Esophagus squamous epithelium (tissue), 5 donors: ENCODE measurements at places on chromosomes 12 and 14. TPM values are rescaled to one million over a fixed set of nuclear protein-coding genes. Genes with fewer than 3 reads are reported as not detected.

DNA sequence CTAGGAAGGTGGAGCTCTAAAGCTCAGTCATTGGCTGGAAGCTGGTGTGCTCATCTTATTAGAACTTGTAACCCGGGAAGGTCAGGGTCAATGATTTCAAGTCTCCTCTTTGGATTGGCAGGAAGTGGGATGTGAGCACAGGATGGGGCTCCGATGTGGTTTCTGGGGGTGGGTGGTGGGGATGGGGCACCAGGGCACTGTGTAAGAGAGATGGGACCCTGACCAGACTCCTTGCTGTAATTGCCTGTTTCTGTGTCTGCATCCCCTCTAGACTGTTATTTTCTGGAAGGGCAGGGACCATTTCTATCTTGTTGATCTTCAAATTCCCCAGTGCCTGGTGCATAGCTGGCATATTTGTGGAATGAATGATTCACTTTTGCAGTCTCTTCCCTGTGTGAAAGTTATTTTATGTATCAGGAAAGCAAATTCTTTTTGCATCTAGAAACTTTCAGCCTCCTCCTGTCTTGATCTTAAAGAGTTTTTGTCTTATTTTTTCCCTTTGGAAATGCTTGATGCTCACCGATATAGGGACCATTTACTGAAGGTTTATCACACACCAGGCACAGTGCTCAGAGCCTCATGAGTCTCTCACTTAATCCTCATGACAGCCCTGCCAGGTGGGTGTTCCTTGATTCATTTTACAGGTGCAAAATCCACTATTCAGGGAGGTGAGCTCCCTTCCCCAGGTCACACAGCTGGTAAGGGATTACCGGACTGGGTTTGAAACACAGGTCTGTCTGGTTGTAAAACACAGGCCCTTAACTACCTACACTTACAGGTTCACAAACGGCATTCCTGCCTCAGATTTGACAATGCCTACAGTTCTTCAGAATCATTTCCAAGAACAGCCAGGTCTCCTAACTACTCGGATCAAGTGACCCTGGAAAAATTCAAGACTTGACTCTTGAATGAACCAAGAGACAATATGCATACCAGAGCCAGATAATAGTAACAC is 86.9 kb upstream of the IGF1 start:
- H3K4me3 ChIP-seq, result no peak overlapping the region
- no peaks in the 10 kb centered on the region for H3K27me3 ChIP-seq
- no peak for DNase-seq
- no peaks in the 10 kb centered on the region for H3K36me3 ChIP-seq
- H3K4me1 ChIP-seq, result no peaks in the 10 kb centered on the region
- H3K27ac ChIP-seq, result peak overlapping the region; percentile 54

DNA sequence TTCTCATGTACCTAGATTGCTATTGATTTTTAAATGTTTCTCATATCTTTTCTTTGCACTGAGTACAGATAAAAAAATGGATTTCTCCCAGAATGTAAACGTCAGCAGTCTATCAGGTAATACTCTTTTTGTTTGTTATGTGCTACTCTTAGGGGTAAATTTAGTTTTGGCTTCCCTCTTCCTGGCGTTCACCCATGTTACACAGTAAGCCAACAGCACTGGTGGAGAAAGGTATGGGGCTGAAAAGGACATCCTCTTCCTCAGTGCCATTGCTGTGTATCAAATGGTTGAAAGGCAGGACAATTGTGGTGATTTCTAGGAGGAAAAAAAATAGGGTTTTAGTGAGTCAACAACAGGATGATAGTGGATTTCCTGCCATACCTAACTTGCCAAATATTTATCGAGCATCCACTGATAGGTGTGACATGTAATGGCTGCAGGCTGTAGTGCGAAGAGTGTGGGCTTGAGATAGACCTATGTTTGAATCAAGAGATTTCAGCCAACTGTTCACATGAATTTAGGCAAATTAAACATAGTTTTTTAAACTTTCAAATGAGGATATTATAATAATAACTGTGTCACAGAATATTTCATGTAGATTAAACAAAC is 7.5 kb downstream of the KLRF2 start:
- H3K36me3 ChIP-seq, result no peaks in the 10 kb centered on the region
- peaks cover 5% of the 10 kb centered on the region for H3K4me1 ChIP-seq
- no peak for DNase-seq
- no peak overlapping the region for H3K27ac ChIP-seq

- H3K27me3 ChIP-seq, result no peaks in the 10 kb centered on the region
- H3K27ac ChIP-seq, result no peak overlapping the region
- no peak for DNase-seq
- no peak overlapping the region for H3K4me3 ChIP-seq
- no peaks in the 10 kb centered on the region for H3K4me1 ChIP-seq
- H3K36me3 ChIP-seq, result no peaks in the 10 kb centered on the region
Observed at GRCh38 chr12:46944088-46944487, 118.3 kb upstream of the SLC38A4 start.

DNA sequence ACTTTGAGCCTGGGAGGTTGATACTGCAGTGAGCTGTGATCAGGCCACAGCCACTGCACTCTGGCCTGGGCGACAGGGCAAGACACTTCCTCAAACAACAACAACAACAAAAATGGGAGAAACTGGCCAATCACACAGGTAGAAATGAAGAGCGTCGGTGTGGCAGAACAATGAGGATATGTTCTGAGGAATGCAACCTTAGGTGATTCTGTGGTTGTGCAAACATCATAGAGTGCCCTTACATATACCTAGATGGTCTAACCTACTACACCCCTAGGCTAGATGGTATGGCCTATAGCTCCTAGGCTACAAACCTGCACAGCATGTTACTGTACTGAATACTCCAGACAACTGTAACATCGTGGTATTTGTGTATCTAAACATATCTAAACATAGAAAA is 3.7 kb upstream of the PRDM4 start:
- DNase-seq, result no peak
- no peak overlapping the region for H3K27ac ChIP-seq
- H3K4me1 ChIP-seq, result peaks cover 7% of the 10 kb centered on the region
- no peak overlapping the region for H3K4me3 ChIP-seq

DNA sequence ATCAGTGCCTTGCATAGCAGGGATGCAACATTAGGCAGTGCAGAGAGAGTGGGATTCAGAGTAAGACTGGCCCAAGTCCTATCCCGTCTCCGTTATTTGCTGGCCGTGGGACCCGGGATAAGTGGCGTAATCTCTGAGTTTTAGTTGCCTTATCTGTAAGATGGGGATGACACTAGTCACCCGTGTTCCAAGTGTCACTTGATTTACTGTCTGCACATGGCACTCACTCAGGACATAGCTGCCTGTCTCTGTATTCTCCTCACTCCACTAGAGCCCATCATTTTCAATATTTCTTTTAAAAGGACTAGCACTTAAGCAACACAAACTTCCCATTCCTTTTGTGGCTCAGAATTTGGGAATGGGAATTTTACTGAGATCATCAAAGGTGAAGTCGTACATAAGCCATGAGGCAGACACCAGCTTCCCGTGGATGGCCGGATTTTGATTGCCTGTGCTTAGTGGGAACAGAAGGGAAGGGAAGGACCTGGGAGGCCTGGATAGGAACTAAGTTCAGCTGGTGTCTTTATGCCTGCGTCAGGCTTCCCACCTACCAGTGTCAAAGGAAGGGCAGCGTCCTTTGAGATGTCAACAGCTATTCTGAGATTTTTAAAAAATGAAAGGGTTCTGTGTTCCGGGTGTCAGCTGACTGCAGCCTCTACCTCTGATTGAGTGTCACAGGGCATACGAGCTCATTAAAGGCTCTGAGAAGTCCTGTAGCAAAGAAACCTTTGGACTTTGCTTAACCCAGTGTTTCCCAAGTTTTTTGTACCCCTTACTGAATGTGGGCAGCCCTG is 361.4 kb downstream of the CACNA1C start:
- H3K27ac ChIP-seq, result no peak overlapping the region
- no peaks in the 10 kb centered on the region for H3K4me1 ChIP-seq
- H3K27me3 ChIP-seq, result no peaks in the 10 kb centered on the region
- no peak for DNase-seq
- no peak overlapping the region for H3K4me3 ChIP-seq

DNA sequence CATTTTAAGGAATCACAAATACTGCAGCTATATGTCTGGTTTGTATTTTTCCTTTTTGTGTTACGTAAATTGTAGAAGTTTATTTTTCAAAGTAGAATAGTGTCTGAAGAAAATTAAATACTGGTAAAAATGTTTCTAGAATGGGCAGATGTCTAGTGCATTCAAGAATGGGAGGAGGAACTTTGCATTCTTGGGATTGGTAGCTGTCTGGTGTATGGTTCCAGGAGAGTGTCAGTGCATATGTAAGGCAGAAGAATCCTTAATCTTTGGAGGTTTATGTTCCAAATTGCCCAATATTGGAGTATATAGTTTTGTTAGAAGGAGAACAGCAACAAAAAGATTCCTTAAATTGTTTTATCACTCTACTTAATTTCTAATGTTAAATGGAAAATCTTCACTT is 13.5 kb downstream of the PAPOLA start:
- no peak for DNase-seq
- H3K36me3 ChIP-seq, result no peaks in the 10 kb centered on the region
- H3K4me3 ChIP-seq, result no peak overlapping the region
- no peak overlapping the region for H3K27ac ChIP-seq
- H3K27me3 ChIP-seq, result no peaks in the 10 kb centered on the region
- H3K4me1 ChIP-seq, result peaks cover 24% of the 10 kb centered on the region

GRCh38 chr12:28457785-28458184 is 267.5 kb downstream of the CCDC91 start:
- no peaks in the 10 kb centered on the region for H3K36me3 ChIP-seq
- DNase-seq, result no peak
- H3K27me3 ChIP-seq, result no peaks in the 10 kb centered on the region

DNA sequence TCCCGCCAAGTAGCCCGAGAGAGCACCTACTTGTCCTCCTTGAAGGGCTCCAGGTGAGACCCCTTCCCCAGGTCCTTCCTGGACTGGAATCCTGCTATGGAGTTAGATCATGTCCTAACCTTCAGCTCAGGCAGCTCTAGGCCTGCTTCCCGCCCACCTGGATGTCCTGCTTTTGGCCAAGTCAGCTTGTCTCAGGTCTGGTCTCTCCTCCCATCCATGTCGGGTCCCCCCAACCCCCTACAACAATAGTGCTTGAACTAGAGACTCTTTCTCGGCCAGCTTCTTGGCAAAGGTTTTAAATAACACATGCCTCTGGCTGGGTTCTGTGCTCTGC is 3.6 kb downstream of the NAB2 start:
- DNase-seq, result no peak
- H3K27ac ChIP-seq, result no peak overlapping the region
- H3K4me1 ChIP-seq, result peaks cover 66% of the 10 kb centered on the region
- H3K27me3 ChIP-seq, result no peaks in the 10 kb centered on the region

- H3K4me3 ChIP-seq, result no peak overlapping the region
- DNase-seq, result no peak
- no peaks in the 10 kb centered on the region for H3K4me1 ChIP-seq
- no peak overlapping the region for H3K27ac ChIP-seq
- H3K27me3 ChIP-seq, result no peaks in the 10 kb centered on the region
Observed at GRCh38 chr12:124947013-124947412, 32.6 kb upstream of the UBC start.

GRCh38 chr14:60553808-60554207 is 44.9 kb downstream of the SIX6 start:
- no peaks in the 10 kb centered on the region for H3K36me3 ChIP-seq
- no peak for DNase-seq
- no peak overlapping the region for H3K4me3 ChIP-seq

GRCh38 chr14:90398315-90398839 is 1.5 kb downstream of the CALM1 start:
- H3K36me3 ChIP-seq, result peaks cover 32% of the 10 kb centered on the region
- H3K27ac ChIP-seq, result peak overlapping the region; percentile 95
- no peaks in the 10 kb centered on the region for H3K27me3 ChIP-seq
- peaks cover 60% of the 10 kb centered on the region for H3K4me1 ChIP-seq
- H3K4me3 ChIP-seq, result peak overlapping the region; percentile 88

DNA sequence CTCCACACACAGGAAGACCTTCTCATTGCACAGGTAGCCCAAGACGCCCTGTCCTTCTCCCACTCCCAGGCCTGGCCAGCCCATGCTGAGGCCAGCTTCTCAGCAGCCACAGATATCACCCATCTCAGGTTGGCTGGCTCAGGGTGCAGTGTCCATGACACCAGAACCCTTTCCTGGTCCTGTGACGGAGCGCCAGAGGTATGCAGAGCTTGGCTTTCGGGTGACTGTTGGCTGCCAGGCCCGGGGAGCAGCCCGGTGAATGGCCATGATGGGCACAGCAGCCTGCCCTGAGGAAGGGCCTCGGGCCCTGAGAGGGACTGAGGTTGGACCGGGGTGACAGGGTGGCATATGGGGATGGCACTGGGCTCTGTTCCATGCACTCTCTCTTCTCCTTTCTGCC is 173.4 kb downstream of the TSPAN9 start:
- H3K36me3 ChIP-seq, result peaks cover 3% of the 10 kb centered on the region
- H3K4me1 ChIP-seq, result no peaks in the 10 kb centered on the region
- no peak overlapping the region for H3K4me3 ChIP-seq

DNA sequence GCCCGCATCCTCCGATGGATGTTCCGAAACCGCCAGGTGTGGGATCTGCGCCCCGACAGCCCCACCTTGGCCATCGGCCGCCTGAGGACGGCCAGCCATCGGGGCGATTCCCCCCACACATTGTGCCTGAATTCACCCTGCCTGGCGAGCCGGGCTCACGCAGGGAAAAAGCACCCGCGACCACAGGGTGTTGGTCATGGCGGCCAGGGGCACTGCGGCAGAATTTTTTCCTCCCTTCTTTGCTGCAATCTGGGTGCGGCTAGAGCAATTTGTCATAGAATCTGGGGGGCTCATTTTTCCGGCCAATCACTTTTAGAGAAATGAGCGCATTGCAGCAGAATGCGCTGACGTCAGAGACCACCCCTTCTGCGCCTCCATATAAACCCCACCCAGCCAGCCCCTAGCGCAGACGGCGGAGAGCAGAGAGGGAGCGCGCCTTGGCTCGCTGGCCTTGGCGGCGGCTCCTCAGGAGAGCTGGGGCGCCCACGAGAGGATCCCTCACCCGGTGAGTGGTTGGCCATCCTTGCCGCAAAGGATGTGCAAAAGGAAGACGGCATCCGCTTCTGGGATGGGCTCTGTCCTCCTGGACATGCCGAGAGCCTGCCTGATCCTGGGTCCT is at the start of gene MEG3:
TSS of gene MEG3 (plus strand) at position 406 of the 619 bp plus-strand sequence.
- DNase-seq, result no peak
- peak within 1 kb of the TSS; percentile 53 for H3K4me3 ChIP-seq
- no peaks in the 10 kb centered on the region for H3K4me1 ChIP-seq
- no peak within 1 kb of the TSS for H3K27ac ChIP-seq

GRCh38 chr14:92692822-92693226 is 55.6 kb downstream of the LGMN start:
- H3K27ac ChIP-seq, result no peak overlapping the region
- no peak for DNase-seq

- DNase-seq, result no peak
- no peaks in the 10 kb centered on the region for H3K4me1 ChIP-seq
- no peaks in the 10 kb centered on the region for H3K27me3 ChIP-seq
- no peak overlapping the region for H3K27ac ChIP-seq
- no peaks in the 10 kb centered on the region for H3K36me3 ChIP-seq
- no peak overlapping the region for H3K4me3 ChIP-seq
Observed at GRCh38 chr14:89660166-89660565, 243.1 kb upstream of the FOXN3 start.

Gene ADCY4
- total RNA-seq, result 23.1 TPM

Gene SLC38A4
- total RNA-seq, result 2.3 TPM

Gene PLEKHG7
- total RNA-seq, result not detected

Gene ING4
- 37.0 TPM for total RNA-seq

Gene FOXG1
- total RNA-seq, result 0.38 TPM

Gene RNF212B
- not detected for total RNA-seq

Gene PNN
- total RNA-seq, result 43.9 TPM

Gene PPP1R1A
- 1.9 TPM for total RNA-seq
